Smooth muscle cell of bladder (primary cell): ENCODE measurements at places on chromosomes 5 and 9. TPM values are rescaled to one million over a fixed set of nuclear protein-coding genes. Genes with fewer than 3 reads are reported as not detected.

FCN2 gene
- not detected in 2 replicates for total RNA-seq

PCDHB2 gene
- 1.6 and 1.8 TPM in 2 replicates for total RNA-seq

NEUROG1 gene
- total RNA-seq, result not detected in 2 replicates

RFK gene
- total RNA-seq, result 14.1 and 14.4 TPM in 2 replicates

PCDHB13 gene
- 0.28 TPM in 2 replicates for total RNA-seq

RNF183 gene
- not detected in 2 replicates for total RNA-seq

SLC1A1 gene
- 36.4 and 44.4 TPM in 2 replicates for total RNA-seq

ZDHHC12 gene
- 25.1 and 30.2 TPM in 2 replicates for total RNA-seq

SPATA31D4 gene
- not detected in 2 replicates for total RNA-seq

PFDN1 gene
- total RNA-seq, result 28.9 and 32.0 TPM in 2 replicates

PDGFRB gene
- total RNA-seq, result 97.1 and 121 TPM in 2 replicates

NUP214 gene
- 7.3 and 8.7 TPM in 2 replicates for total RNA-seq

PROP1 gene
- total RNA-seq, result not detected in 2 replicates

FAM169A gene
- total RNA-seq, result under 0.01 and 0.09 TPM in 2 replicates

OCLN gene
- total RNA-seq, result 0.37 and 0.43 TPM in 2 replicates

ZNF883 gene
- total RNA-seq, result 1.2 and 1.8 TPM in 2 replicates

ENC1 gene
- total RNA-seq, result 17.6 and 41.0 TPM in 2 replicates

HMCN2 gene
- under 0.01 TPM in 2 replicates for total RNA-seq

PROB1 gene
- total RNA-seq, result 0.71 and 1.0 TPM in 2 replicates

PCA3 gene
- not detected in 2 replicates for total RNA-seq

OBP2B gene
- not detected in 2 replicates for total RNA-seq

RPS14 gene
- total RNA-seq, result 5,323 and 5,641 TPM in 2 replicates

ZFP37 gene
- total RNA-seq, result 2.3 and 2.4 TPM in 2 replicates
